Umbilical cord (tissue), 2 donors: ENCODE measurements at places on chromosomes 1 and 21.

- peak; percentile 44 for DNase-seq
These were observed 11.5 kb upstream of the SLC9A1 start for GRCh38 chr1:27166351-27166802.

- DNase-seq = no peak
These were observed 12.5 kb upstream of the PTPN14 start for GRCh38 chr1:214563881-214564280.

DNA sequence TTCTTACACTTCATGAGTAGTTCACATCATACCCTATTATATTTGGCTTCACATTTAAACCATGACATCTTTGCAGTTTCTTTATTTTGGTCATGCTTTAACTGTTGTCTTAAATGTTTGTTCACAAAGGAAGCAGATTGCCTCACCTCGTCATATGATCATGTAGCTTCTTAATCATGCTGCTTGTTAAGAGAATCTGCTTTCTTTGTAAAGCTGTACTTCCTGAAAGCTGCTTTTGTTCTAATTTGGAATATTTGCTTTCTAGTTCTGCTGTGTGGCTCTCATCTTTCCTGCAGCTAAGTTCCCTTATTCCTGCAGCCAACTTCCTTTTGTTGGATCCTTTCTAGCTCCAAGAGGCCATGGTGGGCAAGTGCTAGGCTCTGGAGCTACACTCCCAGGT, 62.9 kb upstream of the SIM2 start:
- no peak for DNase-seq

DNA sequence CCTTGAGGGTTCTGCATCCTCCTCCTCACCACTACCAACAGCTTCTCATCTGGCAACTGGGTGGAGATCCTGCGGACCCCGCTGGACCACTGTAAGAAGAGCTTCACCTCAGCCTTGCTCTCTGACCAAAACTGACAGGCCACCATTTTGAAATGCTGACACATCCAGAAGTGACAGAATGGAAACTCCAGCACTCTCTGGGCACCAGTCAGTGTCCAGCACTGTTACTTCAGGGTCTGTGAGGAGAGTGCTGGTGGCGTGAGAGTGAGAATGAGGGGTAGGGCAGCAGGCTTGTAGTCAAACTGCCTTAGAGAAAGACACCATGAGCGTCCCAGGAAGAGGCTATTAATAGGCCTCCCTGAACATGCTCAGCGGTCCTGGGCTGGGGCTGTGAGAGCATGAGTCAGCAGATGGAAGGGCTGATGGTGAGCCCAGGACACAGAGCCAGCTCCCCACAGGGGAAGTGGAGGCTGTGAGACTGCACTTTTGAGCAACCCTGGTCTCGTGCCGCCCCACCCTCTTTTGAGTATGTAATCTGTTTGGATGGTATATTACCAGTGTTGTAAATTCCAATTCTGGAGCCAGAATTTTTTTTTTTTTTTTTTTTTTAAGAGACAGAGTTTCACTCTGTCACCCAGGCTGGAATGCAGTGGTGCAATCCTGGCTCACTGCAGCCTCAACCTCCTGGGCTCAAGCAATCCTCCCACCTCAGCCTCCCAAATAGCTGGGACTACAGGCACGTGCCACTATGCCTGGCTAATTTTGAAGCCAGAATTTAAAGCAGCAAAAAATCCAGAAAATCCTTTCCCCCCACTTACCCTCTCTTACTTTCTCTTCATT, 34.4 kb upstream of the SLC30A1 start:
- peak; percentile 79 for DNase-seq

GRCh38 chr1:116577759-116578314, 7.0 kb upstream of the CD58 start:
- DNase-seq = no peak

DNA sequence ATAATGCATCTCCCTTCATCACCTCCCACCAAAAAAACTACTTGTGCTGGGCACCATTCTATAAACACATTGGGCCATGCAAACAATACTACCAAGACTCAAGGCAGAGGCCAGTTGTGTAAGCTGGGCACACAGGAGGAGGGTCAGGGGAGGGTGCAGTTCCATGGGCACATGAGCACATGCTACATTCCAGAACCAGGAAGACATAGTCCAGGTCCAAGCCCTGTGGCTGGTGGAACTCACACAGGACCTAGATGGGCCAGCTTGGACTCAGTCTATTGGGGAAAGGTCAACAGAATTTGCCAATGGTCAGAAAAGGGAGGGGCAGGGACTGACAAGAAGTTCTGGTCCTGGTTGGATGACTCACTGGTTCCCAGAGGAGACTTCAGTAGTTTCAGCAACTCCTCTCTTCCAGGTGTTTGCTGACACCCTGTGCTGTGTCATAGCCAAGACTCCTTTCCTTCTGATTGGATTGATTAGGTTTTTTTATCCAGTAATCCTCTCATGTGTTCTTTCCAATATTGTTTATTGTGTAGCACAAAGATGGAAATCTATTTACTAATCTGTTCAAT, 249.7 kb downstream of the C1orf94 start:
- no peak for DNase-seq

- no peak for DNase-seq
These were observed 16.5 kb upstream of the KLHDC8A start for GRCh38 chr1:205373022-205373797.

DNA sequence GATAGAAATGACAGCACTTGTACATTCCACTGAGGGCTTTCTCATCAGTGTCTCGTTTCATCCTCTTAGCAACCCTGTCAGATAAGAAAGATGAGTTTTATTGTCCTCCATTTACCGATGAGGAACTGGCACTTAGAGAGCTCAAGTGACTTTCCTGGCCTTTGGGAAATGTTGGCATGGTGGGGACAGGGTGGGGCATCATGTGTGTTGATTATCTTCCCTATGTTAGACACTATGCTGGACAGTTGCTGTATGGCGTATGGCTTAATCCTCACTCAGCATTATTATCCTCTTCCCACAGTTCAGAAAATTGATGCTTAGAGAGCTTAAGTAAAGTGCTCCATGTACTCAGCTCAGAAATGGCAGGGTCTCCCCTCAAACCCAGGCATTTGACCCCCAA, 163.2 kb downstream of the CAMTA1 start:
- DNase-seq = no peak
